ENCODE measurements at places on chromosomes 4 and X.

DNA sequence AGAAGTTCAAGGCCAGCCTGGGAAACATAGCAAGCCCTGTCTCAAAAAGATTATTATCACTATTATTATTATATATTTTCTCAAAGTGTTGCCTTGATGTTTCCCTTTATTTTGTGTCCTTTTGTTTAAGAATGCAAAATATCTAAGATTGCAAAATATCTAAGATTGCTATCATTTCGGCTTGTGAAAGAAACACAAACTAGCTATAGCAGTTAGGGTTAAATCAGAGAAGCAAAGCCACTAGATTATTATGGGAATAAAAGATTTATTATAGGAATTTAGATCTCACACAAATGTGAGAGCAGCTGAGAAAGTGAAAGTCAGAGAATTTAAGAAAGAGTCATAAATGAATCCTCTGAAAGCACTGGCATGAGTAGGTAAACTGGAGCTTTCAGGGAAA, 18.0 kb upstream of the TMEM184C start:
- no peak for DNase-seq

- DNase-seq = no peak
Observed at GRCh38 chrX:48683411-48683982, at the start of gene WAS. Gene WAS, plus strand, starts transcription at chrX:48683799. Its CDS starts 55 bp downstream, at chrX:48683854.

DNA sequence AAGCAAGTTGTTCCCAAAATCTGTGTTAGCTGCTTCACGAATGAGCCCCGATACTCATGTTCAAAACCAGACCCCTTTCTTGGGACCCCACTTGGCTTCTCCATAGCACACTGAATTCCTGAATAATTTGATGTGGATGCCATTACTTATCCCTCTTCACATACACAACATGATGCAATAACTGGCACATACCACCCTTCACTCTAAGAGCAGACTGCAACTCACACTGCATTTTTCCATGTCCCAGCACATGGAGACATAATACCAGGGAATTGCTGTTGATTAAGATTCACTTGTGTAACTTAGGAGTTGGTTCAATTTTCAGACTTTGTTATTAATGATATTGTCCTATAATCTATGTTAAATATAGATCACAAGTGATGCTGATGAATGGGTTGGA, 213.4 kb downstream of the MAML3 start:
- no peak for DNase-seq

DNA sequence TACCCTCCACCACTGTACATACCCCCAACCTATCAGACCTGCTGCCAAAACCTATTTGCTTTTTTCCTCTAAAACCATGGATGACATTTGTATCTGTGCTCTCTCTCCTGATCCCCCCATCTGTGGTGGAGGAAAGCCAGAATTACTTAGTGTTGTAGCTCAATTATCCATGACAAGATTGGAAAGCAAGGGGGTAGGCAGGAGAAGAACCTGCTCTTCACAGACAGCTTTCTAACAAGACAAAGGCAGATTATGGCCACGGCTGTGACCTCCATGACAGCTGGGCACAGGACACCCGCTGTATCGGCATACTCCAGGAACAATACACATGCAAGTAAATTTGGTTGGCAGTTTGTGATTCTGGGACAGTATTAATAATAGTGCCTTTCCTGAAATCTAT, 186.7 kb downstream of the ENOX2 start:
- DNase-seq = peak; percentile 68
